ENCODE measurements at places on chromosomes 4 and X.

GRCh38 chr4:67522851-67523671 lies 22.2 kb downstream of the CENPC start:
- no peak for DNase-seq

GRCh38 chrX:38870361-38870895 lies 69.2 kb downstream of the MID1IP1 start:
- DNase-seq: no peak

- DNase-seq: no peak
Measured at GRCh38 chr4:47195706-47196105, 164.3 kb downstream of the GABRB1 start.

GRCh38 chr4:37816719-37817118 lies 9.8 kb upstream of the PGM2 start:
- no peak for DNase-seq

DNA sequence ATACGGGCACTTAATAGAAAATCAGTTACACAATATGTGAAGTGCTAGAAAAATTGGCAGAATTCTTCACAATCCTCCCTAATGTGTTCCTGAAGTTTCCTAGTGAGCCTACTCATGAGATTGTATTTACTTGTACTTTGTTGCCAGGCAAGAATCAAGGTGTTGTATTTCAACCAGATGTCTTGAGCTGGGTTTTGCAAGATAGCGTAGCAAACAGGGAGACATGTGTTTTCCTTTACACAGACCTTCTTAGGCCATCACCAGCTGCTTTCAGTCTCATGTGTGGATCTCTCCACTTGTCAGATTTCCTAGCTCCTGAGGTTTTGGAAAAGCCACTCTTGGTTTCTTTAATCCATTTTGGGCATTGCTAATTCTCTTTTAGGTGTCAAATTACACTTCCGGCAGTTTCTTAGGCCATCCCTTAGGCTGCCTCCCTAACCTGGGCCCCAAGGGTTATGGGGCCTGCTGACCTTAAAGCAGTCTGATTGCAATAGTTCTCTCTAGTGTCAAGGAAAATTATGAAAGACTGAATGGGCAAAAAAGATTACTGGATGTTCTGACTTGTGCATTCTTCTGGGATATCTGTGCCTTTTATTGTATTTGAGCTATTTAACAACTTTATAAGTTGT lies 12.2 kb upstream of the EDA start:
- no peak for DNase-seq

DNA sequence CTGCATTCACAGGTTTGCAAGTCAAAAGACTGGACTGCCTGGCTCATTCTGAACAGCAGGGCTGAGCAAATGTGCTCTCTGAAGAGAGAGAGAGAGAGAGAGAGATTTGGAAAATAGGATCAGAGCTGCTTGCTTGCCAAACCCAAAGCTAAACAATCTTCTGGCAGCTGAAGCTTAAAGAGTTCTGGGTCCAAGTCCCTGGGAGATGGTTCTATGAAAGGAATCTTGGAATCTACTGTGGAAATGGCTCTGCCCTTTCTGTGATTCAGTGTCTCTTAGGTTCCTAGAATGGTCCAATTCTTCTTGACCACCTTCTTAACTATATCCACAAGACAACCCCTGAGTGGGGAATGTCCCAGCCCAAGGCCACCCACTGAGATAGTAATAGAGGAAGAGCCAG lies 66.1 kb upstream of the EFNB1 start:
- no peak for DNase-seq

DNA sequence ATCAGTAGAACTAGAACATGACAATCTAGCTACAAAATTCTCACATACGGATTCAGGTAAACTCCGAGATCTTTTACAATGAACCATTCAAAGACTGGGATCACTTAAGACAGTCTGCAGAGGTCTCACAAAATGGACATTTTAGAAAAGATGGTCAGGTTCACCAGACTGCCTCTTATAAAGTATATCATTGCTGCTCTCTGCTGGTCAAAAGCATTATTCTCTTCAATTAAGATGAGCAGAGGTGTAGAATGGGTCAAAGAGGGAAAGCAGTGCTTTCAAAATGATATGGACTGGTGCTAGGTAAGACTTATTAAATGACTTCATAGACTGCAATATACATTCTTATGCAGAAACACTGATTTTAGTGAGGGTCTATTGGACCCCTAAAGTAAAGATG lies 434.7 kb downstream of the PACRGL start:
- no peak for DNase-seq

DNA sequence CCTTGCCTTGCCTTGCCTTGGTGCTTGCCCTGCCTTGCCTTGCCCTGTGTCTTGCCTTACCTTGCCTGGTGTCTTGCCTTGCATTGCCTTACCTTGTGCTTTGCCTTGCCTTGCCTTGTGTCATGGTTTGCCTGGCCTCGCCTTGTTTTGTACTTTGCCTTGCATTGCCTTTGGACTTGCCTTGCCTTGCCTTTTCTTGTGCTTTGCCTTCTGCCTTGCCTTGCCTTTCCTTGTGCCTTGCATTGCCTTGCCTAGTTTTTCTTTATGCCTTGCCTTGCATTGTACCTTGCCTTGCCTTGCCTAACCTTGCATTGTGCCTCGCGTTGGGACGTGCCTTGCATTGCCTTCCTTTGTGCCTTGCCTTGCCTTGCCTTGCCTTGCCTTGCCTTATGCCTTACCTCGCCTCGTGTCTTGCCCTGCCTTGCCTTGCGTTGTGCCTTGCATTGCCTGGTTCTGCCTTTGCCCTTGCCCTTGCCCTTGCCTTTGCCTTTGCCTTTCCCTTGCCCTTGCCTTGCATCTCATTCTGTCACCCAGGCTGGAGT lies 82.8 kb downstream of the TAB3 start:
- no peak for DNase-seq

- no peak for DNase-seq
Measured at GRCh38 chr4:17933126-17933525, 88.4 kb downstream of the LCORL start.

- DNase-seq: no peak
Measured at GRCh38 chrX:46576458-46576857, 2.9 kb downstream of the CHST7 start.

GRCh38 chr4:108821351-108821930 lies 58.6 kb upstream of the ETNPPL start:
- no peak for DNase-seq

DNA sequence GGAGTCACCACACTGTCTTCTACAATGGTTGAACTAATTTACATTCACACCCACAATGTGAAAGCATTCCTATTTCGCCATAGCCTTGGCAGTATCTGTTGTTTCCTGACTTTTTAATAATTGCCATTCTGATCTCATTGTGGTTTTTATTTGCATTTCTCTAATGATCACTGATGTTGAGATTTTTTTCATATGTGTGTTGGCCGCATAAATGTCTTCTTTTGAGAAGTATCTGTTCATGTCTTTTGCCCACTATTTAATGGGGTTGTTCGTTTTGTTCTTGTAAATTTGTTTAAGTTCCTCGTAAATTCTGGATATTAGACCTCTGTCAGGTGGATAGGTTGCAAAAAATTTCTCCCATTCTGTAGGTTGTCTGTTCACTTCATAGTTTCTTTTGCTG lies 519.1 kb downstream of the STPG2 start:
- DNase-seq: no peak

GRCh38 chr4:182294451-182294850 lies 51.2 kb downstream of the TENM3 start:
- DNase-seq: no peak

DNA sequence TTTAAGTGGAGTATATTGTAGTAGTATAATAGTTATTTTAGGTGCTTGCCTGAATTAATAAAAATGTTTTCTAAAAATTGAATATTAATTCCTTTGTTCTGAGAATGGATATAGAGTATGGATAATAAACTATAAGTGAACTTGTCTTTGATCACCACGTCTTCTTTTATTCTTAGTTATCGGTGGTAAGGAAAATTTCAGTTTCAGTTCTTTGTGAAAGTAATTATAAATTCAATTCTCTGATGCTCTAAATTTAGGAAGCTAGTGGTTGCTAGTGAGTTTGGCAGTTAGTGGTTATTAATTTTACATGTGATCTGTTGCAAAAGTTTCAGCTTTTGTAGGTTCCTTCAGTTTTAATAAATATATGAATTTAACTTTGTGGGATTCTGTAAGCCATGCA lies 30.8 kb downstream of the MRPL1 start:
- DNase-seq: no peak

GRCh38 chr4:42654631-42655268 lies 2.2 kb downstream of the ATP8A1 start:
- no peak for DNase-seq

DNA sequence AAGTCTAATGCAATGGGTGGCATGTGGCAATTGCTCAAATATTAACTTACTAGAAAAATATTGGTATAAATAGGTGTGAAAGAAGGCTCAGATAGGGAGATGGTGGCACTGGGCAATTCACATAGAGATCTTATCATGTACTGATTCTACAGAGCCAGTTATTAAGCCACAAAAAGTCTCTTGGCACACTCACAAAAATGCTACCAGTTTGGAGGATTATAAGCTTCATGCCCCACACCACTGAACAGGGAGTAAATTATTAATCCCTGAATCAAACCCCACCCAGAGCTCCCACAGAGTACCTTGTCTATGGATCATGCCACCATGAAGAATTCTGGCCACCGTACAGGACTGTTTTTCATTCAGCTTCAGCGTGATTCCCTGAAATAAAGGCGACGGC lies 13.8 kb downstream of the MPP1 start:
- DNase-seq: no peak

GRCh38 chr4:117010671-117011070 lies 74.7 kb downstream of the TRAM1L1 start:
- no peak for DNase-seq

- DNase-seq: no peak
Measured at GRCh38 chr4:89640620-89641366, 196.2 kb downstream of the SNCA start.

DNA sequence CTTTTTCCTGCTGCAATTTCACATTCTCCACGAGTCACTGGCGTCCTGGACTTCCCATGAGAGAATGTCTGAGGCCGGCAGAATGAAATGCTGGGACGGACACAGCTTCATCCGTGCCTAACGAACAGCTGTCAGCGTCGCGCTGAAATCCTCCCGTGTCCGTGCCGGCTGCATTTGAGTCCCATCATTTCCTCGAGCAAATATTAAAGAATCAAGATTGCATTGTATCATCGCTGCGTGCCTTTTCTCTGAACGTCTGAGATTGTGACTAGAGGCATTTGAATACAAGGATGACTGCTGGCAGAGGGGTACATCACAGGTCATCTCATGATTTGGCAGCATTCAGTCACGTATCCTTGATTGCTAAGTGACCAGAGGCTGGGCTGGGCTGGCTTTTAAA lies 279.9 kb downstream of the ASMT start:
- DNase-seq: no peak

- DNase-seq: no peak
Measured at GRCh38 chrX:11254417-11255109, 38.6 kb upstream of the AMELX start.

- peak; percentile 95 for DNase-seq
Measured at GRCh38 chr4:108650212-108651013, at the start of gene OSTC. Gene OSTC, plus strand, starts transcription at chr4:108650599. Its CDS starts 57 bp downstream, at chr4:108650656.

DNA sequence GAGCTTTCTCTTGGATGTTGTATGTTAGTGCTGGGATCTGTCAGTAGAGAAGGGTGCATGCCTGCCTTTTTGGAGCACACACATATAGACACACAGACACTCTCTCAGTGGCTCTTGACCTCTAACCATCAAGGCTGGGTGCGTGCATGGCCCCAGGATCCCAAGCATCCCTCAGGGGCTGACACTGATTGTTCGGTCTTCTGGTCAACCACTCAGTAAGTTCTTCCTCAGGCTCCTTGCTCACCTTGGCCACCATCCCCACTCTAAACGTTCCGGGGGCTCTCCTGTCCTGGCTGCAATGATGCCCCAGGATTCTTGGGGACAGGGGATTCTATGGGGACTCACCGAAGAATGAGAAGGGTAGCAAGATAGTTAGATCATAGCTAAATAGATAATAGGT lies 179.6 kb downstream of the SHOX start:
- DNase-seq: no peak

DNA sequence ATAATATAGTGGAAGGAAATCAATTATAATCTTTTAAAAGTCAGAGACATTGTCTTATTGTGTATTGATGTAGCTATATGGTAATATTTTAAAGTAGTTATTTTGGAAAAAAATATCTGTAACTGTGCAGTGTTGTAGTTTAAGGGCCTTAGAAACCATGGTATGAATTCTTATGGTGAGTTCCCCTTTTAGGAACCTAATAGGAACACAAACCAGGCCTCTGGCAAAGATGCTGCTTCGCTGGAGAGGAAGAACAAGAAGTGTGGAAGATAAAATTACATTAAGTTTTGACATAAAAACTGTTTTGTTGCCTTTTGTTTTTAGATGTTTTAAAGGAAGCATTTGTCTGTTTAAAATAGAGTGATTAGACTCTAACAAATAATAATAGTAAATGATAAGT lies 10.9 kb upstream of the TMPRSS11D start:
- no peak for DNase-seq

GRCh38 chrX:65985922-65986588 lies 53.8 kb downstream of the VSIG4 start:
- peak; percentile 14 for DNase-seq

- DNase-seq: no peak
Measured at GRCh38 chrX:134484039-134484438, 24.1 kb downstream of the HPRT1 start.

GRCh38 chrX:145609951-145610511 lies 207.6 kb upstream of the SLITRK2 start:
- DNase-seq: no peak

GRCh38 chr4:169098969-169099690 lies 89.1 kb upstream of the CBR4 start:
- DNase-seq: no peak

DNA sequence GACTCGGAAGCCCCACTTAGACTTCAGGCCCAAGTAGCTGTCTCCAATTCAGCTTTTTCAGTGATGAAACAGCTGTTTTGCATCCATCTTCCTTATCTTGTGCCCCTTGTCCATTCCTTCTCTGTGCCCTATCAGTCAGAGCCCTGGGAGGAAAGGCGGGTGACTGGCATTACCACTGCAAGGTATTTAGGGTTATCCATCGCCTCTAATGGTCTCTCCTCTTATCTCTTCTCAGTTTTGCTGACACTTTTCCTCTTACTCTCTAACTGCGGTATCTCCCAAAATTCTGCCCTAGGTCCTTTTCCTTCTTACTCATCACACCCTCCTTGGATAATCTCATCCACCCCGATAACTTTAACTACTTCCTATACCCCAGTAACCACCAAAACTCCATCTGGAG lies 13.7 kb downstream of the GAB3 start:
- no peak for DNase-seq

DNA sequence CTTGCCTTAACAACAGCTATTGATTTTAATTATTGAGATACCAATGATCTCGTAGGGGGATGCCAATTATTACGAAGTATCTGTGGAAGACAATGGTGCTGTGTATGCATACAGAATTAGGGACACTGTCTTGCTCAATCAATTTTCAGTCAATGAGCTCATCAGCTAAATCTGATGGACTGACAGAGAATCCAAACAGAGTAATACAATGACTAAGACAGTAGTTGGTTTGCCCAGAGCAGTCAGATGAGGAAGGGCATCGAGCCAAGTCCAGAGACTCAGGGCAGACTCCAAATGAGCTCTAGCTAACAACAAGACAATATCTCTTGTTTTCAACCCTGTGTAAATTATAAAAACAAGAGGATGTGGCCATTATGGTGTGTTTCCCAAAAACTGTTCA lies 14.7 kb upstream of the GSX2 start:
- DNase-seq: no peak

All from left renal pelvis (tissue), 4 donors.